GM23338 (cell line): ENCODE measurements at places on chromosomes 1 and 21.

- no peak for DNase-seq
Observed at GRCh38 chr1:63142001-63142400, 180.4 kb upstream of the FOXD3 start.

- no peak for DNase-seq
Observed at GRCh38 chr1:105655032-105655431, 1401.4 kb upstream of the PRMT6 start.

DNA sequence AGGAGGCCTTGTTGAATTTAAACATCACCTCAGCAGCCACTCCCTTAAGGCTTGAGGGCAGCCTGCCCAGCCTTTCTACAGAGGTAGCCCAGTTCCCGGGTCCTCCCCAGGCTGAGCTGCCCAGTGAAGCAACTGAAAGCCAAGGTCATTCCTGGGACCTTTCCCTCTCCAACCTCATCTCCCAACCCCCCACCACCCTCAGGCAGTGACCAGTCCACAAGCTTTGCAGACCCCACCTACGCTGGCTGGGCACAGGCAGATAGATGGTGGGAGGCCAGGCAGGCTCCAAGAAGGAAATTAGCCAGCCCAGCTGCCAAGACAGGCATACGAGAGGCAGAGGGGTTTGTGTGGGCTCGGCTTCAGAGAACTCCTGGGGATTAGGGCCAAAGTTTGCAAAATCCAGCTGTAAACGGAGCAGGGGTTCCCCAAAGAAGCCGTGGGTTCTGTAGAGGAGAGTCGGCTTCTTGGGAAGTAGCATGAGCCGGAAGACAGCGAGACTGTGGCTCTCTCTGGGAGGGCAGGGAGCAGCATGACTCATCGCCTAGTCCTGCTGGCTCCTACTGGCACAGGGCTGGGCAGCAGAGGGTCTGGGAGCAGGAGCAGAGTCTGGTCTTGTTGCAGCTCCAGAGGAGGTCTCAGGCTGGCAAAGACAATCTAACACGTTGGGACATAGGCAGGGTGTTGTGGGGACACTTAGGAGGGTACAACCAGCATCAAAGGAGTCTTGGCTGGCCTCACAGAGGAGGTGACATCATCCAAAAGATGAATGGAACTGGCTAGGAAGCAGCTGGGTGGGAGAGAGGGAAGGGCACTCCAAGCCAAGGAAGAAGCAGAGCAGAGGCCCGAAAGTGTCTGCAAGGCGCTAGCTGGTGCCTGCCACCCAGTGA lies 2.8 kb upstream of the ZC3H12A start:
- DNase-seq: peak; percentile 64

- peak; percentile 95 for DNase-seq
Observed at GRCh38 chr1:41496080-41497055, 11.9 kb upstream of the EDN2 start.

- DNase-seq: peak; percentile 39
Observed at GRCh38 chr21:18244671-18245463, at the start of gene CHODL. TSS of gene CHODL (plus strand) at chr21:18244833. CDS start at chr21:18245224, 391 bp downstream.

- no peak for DNase-seq
Observed at GRCh38 chr1:182367926-182368325, 23.7 kb downstream of the GLUL start.

- DNase-seq: no peak
Observed at GRCh38 chr1:26557008-26557407, 27.4 kb downstream of the RPS6KA1 start.

- DNase-seq: no peak
Observed at GRCh38 chr1:93765099-93765498, 83.5 kb upstream of the BCAR3 start.

DNA sequence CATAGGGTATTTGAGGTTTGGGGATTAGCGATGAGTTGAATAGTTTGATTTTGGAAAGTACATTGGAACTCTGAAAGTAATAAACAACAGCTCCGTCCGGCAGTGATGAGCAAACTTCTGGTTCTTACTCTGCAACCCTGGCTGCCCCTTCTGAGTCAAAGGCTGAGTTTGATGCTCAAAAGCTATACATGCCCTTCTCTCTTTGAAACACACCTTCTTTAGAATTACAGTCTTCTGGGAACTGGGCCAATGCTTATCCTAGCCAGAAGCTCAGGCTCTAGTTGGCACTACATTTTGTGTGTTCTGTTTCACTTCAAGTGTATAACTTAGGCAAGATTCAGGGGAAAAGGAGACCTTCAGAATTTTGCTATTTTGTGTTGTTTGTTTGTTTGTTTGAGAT lies 9.3 kb downstream of the AHCYL1 start:
- no peak for DNase-seq

GRCh38 chr1:99652881-99653281 lies 7.0 kb downstream of the PALMD start:
- peak; percentile 50 for DNase-seq

DNA sequence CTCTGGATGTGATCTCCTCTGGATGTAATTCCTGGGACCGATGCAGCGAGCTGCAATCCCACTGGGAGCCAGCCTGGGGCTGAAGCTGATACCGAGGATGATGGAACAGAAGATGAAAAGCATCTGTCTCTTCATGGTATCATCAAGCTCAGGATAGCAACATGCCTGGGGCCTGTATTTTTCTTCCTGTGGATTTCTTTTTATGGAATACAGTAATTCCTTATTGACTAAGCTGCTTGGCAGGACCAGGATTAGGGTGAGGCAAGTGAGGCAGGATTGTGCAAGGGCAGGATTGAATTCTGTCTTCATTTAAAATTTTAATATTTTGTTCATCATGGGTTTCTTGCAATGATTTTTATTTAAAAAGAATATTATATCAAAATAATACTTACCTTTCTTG lies 86.6 kb downstream of the SLC25A24 start:
- DNase-seq: no peak

GRCh38 chr1:209041927-209042326 lies 541.6 kb upstream of the CAMK1G start:
- DNase-seq: no peak

- DNase-seq: no peak
Observed at GRCh38 chr1:67381154-67381553, 49.0 kb downstream of the SERBP1 start.
